Fibroblast of skin of right biceps (primary cell): ENCODE measurements at places on chromosomes 7 and 10.

- DNase-seq = no peak
Observed at GRCh38 chr10:129048513-129048912, 418.5 kb upstream of the MGMT start.

DNA sequence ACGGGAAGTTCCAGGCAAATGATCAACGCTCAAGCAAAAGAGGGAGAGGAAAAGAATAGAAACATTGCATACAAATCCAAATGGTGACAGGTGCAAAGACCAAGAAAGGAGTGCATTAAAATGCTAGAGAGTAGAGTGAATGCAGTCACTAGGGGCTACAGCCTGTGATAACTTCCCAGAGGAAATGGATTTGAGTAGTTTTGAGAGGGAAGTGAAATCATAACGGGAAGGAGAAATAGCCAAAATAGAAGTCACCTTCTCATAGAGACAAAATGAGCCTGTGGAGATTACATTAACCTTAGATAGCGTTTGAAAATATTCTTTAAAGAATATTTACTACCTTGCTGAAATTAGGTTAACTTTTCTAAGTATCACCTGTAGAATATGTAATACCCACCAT lies 26.5 kb downstream of the NUP42 start:
- no peak for DNase-seq

GRCh38 chr10:86373251-86373650 lies 6.7 kb upstream of the GRID1 start:
- no peak for DNase-seq

GRCh38 chr10:57759777-57760176 lies 507.9 kb downstream of the IPMK start:
- DNase-seq = no peak

- DNase-seq = no peak
Observed at GRCh38 chr10:132608511-132609195, 71.1 kb downstream of the INPP5A start.

DNA sequence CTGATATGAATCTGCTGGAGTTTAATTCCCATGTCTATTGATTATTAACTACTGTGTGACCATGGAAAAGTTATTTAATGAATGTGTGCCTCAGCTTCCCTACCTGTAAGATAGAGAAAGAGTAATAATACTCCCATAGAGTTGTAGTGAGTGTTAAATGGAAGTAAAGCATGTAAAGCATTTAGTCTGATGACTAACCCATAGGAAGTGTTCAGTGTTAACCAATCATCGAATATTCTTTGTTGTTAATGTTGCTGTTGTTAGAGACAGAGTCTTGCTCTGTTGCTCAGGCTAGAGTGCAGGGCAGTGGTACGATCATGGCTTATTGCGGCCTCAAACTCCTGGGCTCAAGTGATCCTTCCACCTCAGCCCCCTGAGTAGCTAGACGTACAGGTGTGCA lies 36.2 kb upstream of the CCDC6 start:
- DNase-seq = no peak

- no peak for DNase-seq
Observed at GRCh38 chr10:124618470-124619073, 125.6 kb downstream of the FAM53B start.

GRCh38 chr10:112361951-112362751 lies 11.8 kb upstream of the ACSL5 start:
- peak; percentile 49 for DNase-seq

DNA sequence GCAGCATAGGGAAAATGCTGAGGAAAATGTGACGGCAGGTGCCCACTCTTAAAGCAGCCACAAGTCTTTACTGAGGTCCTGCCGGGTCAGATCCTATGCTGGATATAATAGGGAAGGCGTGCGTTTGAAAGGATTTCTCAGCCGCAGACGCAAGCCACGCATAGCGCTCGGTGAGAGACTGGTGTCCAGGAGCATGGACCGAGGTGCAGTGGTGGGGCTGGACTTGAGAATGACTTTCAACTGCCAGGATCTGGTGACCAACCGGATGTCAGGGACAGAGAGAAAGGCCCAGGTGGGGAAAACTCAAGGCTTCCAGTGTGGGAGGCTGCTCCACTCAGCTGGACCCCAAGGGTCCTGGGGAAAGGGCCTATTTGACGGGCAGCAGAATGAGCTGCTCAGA lies 74.7 kb upstream of the INSIG1 start:
- DNase-seq = no peak

GRCh38 chr10:22333167-22333974 lies 11.9 kb upstream of the SPAG6 start:
- DNase-seq = no peak
